ENCODE measurements at places on chromosomes 1 and 21.

- no peak for DNase-seq
Observed at GRCh38 chr1:163240705-163241104, 38.0 kb upstream of the RGS5 start.

DNA sequence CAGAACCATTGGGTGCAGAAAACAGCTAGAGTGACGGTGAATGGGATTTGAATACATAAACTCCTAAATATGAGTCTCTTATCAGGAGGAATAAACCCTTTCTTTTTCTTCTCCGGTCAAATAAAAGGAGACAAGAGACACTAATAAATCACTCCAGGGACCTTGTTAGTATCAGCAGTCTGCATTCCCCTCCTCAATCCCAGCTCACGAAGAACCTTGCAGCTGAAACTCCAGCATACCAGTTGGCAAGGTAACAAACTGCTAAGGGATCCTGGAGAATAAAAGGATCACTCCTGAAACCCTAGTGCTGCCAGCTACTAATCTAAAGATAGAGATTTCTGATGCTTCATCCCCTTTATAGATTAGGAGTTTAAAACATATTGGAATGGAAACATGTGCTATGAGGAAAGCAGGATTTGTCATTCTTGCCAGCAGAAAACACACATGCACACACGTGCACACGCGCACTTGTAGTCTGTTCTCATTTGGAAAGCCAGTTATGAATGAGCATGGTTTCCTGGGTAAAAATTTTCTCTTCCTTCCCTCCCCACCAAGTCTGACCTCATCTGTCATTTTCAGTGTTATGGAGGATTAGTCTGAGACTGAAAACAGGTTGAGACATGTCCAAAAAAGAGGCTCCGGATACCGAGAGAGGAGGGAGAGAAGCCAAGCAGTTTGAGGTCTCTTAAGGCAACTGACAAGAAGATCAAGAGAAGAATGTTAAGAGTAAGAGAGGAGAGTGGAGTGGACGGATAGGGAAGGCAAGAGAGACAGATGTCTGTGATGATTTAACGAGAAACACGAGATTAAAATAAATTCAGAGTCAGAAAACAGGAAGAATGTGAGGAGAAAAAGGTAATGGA, 10.9 kb downstream of the IER5 start:
- no peak for DNase-seq

- no peak for DNase-seq
Observed at GRCh38 chr21:33371366-33371765, 31.8 kb upstream of the IFNGR2 start.

GRCh38 chr1:54425152-54425584, 19.0 kb upstream of the SSBP3 start:
- DNase-seq = no peak

GRCh38 chr1:186615332-186615731, 64.9 kb downstream of the PTGS2 start:
- no peak for DNase-seq

DNA sequence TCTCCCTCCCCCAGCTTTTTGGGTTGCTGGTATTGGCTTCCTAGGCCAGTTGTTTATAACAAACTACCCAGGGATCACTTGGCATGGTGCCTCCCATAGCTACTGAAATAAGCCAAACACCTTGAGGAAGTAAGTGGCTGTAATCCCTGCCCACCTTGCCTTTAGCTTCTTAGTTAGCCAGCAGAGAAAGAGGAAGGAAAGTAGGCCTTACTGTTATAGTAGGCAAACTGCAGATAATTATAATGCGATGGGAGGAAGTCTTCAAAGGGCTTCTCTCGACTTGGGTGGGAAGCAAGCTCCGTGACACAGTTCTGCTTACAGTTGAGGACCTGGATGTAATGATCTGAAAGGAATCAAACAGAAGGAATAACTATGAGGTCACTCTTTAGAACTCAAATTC, 8.2 kb downstream of the P3H1 start:
- DNase-seq = no peak

GRCh38 chr21:15826147-15826780, 96.5 kb downstream of the USP25 start:
- peak; percentile 5 for DNase-seq

Measured in nephron progenitor cell (in vitro differentiated cells).